ENCODE measurements at places on chromosomes 5 and 9. TPM values are rescaled to one million over a fixed set of nuclear protein-coding genes. Genes with fewer than 3 reads are reported as not detected.

IL5 gene
- not detected for total RNA-seq

OR2V1 gene
- total RNA-seq: not detected

GPRIN1 gene
- 1.3 TPM for total RNA-seq

CMBL gene
- 4.8 TPM for total RNA-seq

OR2V2 gene
- total RNA-seq: not detected

SMIM33 gene
- total RNA-seq: not detected

IL13 gene
- not detected for total RNA-seq

IFNA2 gene
- total RNA-seq: not detected

GAS1 gene
- 45.0 TPM for total RNA-seq

DNA sequence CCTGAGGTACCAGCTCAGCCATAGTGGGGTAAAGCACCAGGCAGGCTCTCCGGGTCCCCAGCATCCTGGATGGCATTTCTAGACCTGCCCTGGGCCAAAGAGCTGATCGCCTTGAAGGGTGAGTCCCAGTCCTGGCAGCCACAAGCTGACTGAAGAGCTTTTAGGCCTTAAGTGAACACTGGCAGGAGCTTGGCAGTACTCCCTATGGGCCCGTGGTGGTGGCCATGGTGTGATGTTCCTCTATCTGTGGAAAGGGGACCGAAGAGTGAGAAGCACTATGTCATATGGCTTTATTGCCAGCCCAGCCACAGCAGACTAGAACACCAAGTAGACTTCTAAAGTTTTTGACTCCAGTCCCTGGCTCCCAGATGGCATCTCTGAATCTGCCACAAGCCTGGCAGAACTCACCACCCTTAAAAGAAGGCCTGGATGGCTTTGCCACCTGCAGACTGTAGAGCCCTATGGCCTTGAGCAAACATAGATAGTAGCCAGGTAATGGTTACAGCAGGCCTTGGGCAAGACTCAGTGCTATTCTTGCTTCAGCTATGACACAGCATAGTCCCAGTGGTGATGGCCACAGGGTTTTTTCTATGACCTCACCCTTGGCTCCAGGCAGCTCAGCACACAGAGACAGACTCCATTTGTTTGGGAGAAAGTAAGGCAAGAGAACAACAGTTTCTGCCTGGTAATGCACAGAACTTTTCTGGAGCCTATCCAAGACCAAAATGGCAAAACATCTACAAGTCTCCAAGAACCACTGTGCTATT is 801.5 kb upstream of the DMAC1 start:
- DNase-seq: no peak

- no peak for DNase-seq
These were observed 15.0 kb downstream of the LHX6 start for GRCh38 chr9:122213589-122214413.

- no peak for DNase-seq
These were observed 6.0 kb upstream of the IRX4 start for GRCh38 chr5:1888541-1889251.

DNA sequence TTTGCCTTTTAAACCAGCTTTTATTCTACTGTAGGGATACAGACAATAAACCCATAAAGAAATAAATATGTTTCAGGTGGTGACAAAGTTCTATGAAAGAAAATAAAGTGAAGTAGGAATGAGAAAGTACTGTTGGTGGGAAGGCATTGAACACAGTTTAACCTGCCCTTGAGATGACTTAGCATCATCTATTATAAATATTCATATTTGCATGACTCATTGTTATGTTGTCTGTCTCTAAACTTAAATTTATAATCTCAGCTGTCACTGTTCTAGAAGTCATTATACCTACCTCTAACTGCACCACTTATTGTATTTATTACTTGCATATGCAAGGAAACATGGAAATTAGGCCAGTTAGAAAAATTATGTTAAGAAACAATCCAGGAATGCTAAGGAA is 202.2 kb downstream of the CHSY3 start:
- no peak for DNase-seq

GRCh38 chr9:89388084-89388867 is 70.0 kb downstream of the SECISBP2 start:
- DNase-seq: peak; percentile 86

DNA sequence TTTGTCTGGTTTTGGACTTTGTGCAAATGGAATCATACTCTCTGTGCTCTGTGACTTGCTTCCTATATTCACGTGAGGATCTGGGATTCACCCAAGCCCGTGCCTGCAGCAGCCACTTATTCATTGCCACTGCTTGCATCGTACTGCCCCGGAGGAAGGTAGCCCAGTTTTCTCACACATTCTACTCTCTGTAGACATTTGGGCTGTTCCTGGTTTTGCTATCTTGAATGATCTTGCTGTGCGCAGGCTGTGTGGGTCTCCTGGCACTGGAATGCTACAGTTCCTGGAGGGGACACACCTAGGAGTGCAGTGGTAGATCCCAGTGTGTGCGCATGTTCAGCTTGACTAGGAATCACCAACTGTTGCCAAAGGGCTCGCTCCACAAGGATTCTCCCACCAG is 99.2 kb upstream of the BOD1 start:
- no peak for DNase-seq

DNA sequence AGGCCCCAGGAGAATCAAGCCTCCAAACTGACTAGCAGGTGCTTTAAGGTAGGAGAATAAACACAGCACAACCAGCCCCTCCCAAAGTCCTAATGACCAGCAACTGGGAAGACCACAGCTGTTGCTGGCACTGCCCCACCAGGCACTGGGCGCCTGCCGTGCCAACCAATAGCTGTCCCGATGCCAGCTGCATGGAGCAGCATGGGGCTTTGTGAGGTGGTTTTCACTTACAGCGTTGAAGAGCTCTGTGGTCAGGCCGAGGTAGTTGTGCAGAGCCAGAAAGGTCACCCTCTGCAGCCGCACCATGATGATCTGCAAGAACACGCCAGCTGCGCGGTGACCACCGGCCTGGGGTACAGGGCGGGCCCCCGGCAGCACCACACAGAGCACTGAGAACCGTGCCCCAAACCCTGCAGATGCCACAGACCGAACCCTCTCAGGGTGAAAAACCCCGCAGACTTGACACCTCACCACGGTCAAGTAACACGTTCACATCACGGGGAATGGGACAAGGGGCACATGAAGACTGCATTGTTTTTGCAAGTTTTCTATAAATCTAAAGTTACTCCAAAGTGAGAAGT is 28.7 kb downstream of the PNPLA7 start:
- no peak for DNase-seq

DNA sequence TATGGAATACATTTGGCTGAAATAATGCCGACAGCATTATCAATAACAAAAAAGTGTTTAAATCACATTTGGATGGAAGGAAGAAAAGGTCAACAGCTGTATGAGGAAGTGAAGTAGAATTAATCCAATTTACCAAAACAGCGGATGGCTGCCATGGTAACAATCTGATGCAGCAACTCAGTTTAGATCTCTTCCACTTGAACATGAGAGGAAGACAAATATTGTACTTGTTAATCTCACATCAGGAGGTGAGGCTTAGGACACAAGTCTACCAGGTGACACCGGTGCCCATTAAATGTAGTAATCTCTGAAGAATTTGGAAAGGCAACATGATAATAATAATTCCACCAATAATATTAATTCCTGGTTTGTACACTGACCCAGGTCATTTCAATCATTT is 2.4 kb downstream of the RASEF start:
- no peak for DNase-seq

- DNase-seq: no peak
These were observed 13.4 kb upstream of the RAD23B start for GRCh38 chr9:107269681-107270080.

DNA sequence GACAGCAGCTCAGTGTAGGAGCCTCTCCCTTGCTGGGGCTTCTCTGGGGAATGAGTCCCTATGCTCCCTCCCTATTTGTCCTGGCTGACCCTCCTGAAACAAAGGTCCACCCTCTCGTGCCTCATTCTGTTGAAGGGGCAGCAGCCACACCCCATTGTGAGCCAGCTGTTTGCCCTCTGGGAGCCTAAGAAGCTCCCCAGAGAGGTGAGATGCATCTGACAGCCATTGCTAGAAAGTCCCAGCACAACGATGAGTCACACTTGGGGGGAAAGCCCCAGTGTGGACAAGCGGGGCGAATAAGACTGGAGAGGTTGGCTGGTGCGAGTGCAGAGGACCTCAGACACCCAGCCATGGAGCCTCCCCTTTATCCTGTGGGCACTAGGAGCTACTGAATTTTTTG is 101.4 kb downstream of the PPARGC1B start:
- DNase-seq: no peak

DNA sequence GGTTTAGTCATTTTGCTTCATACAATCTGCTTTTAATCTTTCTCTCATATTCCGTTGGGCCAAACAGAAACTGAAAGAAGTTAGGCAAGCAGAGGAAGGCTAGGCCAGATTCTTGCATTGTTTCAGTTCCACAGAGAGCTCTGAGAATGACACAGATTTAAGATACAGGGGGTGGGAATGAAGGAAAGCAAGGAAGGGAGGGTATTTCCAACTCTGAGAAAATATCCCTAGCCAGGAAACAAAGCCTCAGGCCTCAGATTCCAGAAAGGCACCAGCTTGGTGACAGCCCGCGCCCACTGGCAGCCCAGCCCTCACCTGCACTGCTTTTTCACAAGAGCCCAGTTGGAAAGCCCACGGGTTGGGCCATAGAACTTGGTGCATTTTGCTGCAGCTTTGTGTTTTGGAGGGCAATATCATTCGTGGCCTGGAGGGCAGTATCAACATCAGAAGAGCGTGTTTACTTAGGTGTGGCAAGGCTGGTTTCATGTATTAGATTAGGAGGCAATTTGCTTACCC is 63.5 kb downstream of the ENC1 start:
- no peak for DNase-seq

DNA sequence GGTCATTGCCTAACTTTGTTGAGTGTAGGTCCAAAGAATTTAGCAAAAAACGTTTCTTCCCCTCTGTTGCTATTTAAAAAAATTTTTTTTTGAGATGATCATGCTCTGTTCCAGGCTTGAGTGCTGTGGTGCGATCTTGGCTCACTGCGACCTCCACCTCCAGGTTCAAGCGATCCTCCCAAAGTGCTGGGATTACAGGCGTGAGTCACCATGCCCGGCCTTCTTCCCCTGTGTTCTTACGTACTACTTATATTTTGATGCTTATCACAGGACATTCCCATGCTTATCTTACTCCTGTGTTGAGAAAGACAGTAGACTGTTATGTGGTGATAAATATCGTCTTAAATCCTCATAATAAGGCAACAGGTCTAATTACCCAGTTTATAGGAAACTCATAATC is 2.5 kb downstream of the ACER2 start:
- no peak for DNase-seq

GRCh38 chr9:70949239-70949638 is 172.2 kb downstream of the TRPM3 start:
- DNase-seq: no peak
